Tibial nerve (tissue), 4 donors: ENCODE measurements at places on chromosomes 4 and X. TPM values are rescaled to one million over a fixed set of nuclear protein-coding genes. Genes with fewer than 3 reads are reported as not detected.

The HSFX3 gene
- total RNA-seq = not detected

The PDZD4 gene
- 20.2 TPM for total RNA-seq

The ERCC6L gene
- not detected for total RNA-seq

The RBPJ gene
- total RNA-seq = 67.1 TPM

The TMEM144 gene
- 23.8 TPM for total RNA-seq

The RPS6KA6 gene
- 0.60 TPM for total RNA-seq

The PAGE2 gene
- not detected for total RNA-seq

The OTC gene
- total RNA-seq = 0.87 TPM

The LIMCH1 gene
- 89.8 TPM for total RNA-seq

The MAGEB1 gene
- total RNA-seq = not detected

GRCh38 chr4:52658641-52659000, 480 bp downstream of the USP46 start:
- no peak for DNase-seq

DNA sequence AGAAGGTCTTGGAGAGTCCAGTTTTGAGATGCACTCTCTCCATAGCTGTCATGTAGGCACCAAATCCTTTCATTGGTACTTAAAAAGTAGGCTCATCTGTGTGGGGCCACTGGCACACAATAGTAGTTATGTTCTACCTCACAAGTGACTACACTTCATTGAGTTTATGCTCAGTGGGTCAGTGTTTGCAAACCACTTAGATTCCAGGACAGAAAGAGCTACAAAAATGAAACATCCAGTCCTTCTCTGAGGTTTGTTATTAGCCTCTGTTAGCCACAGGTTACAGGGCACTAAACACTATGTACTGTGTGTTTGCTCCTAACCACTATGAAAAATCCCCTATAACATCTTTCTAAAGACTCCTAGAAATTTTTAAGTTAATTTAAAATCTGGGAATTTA, 13.8 kb downstream of the RAB28 start:
- DNase-seq = no peak

- no peak for DNase-seq
These were observed 373 bp downstream of the ELOVL6 start for GRCh38 chr4:110198049-110198434.

DNA sequence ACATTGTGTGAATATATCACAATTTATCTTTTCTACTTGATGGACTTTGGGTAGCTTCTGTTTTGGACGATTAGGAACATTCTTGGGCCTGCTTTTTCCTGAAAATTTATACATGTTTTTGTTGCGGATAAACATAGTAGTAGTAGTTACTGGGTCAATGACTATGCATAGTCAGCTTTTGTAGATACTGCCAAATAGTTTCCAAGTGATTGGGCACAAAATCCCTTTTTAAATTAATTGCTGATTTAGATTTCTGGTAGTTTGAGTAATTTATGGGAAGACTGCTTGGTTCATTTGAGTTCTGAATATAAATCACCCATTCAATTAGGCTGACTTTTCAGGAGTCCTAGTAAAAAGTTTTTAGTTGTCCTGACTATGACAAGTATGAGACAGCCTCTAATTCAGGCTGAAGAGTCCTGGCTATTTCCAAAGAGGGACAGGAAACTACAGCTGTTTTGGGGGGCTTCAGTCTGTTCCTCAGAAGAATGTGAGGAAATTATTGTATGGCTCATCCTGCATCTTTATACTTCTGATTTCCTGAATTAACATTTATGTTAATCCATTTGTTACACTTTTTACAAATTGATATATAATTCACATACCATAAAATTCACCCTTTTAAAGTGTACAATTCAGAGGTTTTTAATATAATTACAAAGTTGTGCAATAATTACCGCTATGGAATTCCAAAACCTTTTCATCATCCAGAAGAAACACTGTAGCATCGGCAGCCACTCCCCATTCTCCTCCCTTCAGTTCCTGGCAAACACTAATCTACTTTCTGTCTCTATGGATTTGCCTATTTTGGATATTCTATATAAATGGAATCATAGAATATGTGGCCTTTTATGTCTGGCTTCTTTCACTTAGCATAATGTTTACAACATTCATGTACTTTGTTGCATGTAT, 14.2 kb downstream of the LRP2BP start:
- no peak for DNase-seq

GRCh38 chrX:98931216-98931615, 1478.9 kb downstream of the PCDH19 start:
- DNase-seq = no peak

- DNase-seq = no peak
These were observed 387.0 kb downstream of the BCOR start for GRCh38 chrX:39710776-39711175.

DNA sequence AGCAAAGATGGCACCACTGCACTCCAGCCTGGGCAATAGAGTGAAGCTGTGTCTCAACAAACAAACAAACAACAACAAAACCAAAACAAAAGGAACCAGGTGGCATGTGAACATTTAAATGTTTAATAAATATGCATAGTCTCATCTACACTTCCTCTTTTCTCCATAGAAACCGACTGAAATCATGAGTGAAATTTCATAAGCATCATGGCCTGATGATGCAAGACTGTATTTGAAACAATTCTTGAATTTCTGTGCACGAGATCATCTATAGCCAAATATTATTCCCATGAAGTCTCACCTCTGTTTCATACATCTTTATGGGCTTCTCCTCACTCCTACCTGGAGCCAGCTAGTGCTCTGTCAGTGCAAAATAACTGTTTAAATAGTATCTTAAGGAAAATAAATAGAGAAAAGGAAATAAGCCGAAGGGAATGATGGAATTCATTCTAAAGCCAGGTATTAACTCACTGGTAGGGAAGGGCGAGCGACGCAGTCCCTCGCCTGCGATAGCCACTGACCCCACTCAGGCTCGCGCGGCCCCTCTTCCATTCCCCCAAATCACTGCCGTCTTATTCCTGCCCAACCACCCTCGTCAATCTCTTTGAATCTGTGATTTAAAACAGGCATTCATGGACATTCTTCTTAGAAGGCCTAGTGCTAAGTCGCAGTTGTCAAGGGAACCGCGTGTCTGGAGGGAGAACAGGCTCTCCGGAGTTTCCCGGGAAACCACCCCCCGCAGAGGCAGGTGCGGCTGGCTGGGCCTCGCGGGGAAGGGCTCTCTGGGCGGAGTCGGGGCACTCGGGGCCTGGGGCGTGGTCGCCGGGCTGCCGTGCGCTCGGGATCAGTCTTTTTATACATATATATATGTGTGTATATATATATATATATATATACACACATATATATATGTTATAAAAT, 52.4 kb upstream of the TRIM2 start:
- DNase-seq = no peak

- DNase-seq = no peak
These were observed 634.8 kb upstream of the MAGEB2 start for GRCh38 chrX:29580560-29580959.

GRCh38 chr4:26346203-26346620, 25.4 kb downstream of the RBPJ start:
- no peak for DNase-seq

GRCh38 chr4:147518086-147518485, 37.2 kb downstream of the EDNRA start:
- DNase-seq = no peak

DNA sequence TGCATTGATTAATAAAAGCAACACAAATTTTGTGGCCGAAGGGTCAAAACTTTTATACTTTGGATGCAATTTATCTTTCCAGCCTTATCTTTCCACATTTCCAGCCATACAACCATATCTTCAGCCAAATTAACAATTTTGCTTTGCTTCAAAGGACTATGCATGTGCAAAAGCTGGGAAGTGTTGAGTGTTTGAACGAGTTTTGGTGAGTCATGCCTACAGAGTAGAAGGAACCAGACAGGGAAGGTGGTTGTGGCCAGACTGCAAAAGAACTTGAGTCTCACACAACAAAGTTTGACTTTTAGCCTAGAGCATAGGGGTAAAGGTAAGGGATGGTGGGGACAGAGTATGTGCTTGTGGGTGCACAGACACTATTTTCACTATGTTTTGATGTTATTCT, 53.0 kb upstream of the GABRA2 start:
- DNase-seq = no peak

DNA sequence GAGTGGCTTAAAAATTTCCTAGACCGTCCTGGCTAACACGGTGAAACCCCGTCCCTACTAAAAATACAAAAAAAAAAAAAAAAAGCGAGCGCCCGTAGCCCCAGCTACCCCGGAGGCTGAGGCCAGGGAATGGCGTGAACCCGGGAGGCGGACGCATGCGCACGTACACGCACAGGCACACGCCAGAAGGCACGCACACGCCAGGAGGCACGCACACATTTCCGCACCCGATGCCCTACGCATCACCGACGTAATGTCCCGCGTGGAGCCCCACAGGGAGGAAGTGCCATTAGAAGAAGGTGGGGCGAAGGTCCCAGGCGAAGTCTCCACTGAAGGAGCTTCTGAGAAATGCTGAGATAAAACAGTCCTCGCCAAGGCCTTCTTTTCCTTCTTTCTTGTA, 41.4 kb downstream of the NLGN4X start:
- DNase-seq = no peak

GRCh38 chr4:182871616-182872015, 45.6 kb downstream of the DCTD start:
- no peak for DNase-seq

DNA sequence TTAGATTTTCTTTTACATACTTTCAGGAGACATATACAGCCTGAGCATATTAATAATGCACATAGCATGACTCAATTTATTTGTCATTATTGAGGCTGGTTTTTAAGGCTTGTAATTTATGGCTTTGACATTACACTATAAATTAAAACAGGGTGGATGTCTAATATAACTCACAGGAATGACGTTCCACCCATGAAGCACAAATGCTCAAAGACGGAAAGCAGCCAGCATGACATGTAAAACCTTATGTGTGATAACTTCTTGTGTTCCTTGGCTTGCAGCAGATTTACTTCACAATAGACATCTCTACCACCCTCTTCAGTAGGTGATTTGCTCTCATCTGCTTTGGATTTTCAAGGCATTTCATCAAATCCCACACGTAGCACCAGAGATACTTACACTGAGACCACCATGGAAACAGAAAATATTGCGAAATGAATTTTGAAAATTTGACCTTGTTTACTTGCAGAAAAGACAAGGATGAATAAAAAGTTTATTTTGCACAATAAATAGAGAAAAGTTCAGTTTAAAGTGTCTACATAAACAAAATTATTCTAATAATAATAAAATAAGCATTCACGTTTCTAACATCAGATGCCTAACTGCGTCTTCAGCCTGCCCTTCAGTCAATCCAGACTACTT, 64.7 kb upstream of the BTC start:
- DNase-seq = no peak

GRCh38 chrX:133587071-133587470, 171.8 kb upstream of the GPC4 start:
- no peak for DNase-seq

- DNase-seq = no peak
These were observed 717.3 kb upstream of the ACTRT1 start for GRCh38 chrX:128769495-128769894.

GRCh38 chr4:10197952-10198351, 81.4 kb upstream of the WDR1 start:
- DNase-seq = no peak

- peak; percentile 35 for DNase-seq
These were observed 825 bp upstream of the RASGEF1B start for GRCh38 chr4:81472281-81473182.

DNA sequence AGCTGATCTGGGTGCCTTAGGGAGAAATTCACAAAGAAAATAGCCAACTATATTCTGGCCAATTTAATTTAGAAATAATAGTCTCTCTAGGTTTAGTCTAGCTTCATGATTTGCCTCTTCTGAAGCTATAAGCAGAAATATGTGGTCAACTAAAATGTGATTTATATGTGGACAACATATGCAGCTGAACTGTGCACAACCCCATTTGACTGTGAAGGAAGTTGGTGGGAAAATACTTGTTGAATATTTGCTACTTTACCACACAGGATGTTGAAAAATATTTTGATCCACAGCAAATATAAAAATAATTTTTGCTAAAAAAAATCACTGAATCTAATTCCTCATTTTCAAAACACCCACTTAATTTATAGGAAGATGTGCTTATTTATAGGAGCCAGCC, 15.7 kb upstream of the RNF128 start:
- DNase-seq = no peak

DNA sequence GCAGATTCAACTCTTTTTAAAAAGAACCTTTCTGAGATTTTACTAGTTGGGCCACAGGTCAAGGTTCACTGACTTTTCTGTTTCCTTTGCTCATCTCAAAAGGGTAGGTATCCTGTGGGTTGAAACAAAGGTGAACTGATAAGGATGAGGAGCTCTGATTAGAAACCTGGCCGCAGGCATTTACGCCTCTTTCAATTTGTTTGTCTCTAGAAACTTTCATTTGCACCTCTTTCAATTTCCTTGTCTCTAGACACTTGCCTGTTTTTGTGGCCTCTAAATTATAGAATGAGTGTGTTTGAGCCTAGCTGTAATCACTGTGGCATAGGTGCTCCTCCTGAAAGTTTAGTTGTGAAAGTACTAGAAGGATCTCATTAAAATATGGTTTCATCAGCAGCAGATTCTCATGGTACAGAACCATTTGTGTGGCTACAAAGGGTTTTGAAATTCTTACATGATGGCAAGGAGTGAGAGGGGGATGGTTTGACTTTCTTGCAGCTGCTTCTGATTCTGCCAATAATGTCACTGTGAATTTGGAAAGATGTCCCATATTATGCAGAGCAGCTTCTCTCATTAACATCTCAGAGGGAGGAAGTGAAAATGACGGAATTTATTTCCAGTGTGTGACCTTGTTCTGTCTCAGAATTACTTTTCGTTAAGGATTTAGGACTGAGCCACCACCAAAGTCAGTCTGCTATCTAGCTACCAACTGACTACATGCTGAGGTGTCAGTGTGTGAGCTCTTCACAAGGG, 142.2 kb downstream of the SH2D1A start:
- DNase-seq = no peak

GRCh38 chr4:7031558-7032449, 11.4 kb upstream of the TADA2B start:
- DNase-seq = no peak

DNA sequence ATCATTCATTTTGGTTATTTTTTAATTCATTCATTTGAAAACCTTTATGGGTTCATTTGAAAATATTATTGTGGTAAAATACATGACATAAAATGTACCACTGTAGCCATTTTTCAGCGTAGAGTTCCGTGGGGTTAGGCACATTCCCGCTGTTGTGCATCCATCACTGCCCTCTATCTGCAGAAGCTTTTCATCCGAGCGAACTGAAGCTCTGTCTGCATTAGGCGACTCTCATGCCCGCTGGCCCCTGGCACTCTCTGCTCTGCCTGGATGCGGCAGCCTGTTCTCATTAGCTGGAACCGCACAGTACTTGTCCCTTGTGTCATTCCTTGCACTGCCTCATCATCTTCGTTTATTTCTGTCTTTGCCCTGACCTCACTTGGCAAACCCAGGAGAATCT, 17.5 kb downstream of the CFAP99 start:
- DNase-seq = no peak

- DNase-seq = no peak
These were observed 293.2 kb downstream of the PRR32 start for GRCh38 chrX:127112726-127113125.

GRCh38 chrX:109958266-109958665, 44.6 kb upstream of the TMEM164 start:
- no peak for DNase-seq
